Cerebellar nuclear complex (tissue), 1 donor: ENCODE measurements at places on chromosomes 13 and 19.

DNA sequence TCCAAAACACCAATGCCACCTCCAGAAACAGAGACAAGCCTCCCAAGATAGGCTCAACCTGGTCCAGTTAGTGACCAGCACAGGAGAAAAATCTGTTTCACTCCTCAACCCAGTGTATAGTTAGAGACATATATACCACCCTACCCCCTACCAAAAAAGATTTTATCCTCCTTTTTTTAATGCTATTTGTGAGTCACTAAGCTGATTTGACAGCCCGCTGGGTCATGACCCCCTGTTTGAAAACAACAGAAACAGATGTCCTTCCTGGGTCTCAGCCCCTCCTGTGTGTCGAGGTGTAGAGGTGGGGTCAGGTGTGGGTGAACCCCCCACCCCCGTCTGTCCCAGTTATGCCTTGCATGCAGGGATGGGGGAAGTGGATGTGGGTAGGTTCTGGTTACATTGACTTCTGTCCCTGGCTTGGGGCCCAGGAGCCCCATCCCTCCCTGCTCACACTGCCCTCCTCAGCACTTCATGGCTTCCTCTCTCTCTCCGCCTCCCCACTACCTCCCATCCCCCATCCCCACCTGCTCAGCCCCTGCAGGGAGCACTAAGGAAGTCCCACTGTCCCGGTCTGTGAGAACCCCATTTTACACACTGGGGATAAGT, 14.0 kb upstream of the TOMM40 start:
- no peak for DNase-seq

GRCh38 chr13:111508902-111509509, 188.6 kb downstream of the TEX29 start:
- DNase-seq: no peak

DNA sequence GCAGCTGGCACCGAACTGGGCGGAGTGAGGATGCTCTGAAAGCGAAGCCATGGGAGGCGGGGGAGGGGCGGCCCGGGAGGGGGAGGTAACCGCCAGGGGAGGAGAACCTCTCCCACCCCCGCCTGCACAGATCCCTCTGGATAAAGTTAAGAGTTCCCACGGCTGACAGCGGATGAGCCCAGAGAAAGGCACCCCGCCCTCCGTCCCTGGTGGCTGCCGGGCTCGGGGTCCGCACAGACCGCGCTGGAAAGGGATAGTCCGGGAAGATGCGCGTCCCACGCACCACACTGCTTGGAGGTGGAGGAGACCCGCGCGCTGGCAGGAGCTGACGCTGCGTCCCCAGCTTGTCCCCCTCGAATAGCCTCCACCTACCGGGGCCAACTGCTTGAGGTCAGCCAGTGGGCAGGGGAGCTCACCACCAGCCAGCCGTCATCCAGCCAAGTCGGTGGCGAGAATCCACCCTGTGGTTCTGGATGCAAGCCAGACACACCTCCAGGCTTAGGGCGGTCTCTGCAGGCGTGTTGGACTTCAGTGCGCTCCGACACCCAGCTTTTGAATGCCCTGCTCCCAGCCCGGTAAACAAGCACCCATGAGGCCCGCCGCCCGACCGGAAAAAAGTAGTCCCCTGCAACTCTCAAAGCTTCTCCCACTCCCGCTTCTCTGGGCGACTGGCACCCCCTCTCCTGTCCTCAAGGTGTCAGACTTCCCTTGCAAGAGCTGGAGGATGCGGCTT, at the start of gene TRPC4:
Gene TRPC4 (minus strand): TSS at position 17 of the 733 bp plus-strand sequence. CDS start 86,439 bp downstream, outside the sequence.
- no peak for DNase-seq

- DNase-seq: no peak
Measured at GRCh38 chr19:37165635-37166034, 6.9 kb downstream of the ZNF585A start.

DNA sequence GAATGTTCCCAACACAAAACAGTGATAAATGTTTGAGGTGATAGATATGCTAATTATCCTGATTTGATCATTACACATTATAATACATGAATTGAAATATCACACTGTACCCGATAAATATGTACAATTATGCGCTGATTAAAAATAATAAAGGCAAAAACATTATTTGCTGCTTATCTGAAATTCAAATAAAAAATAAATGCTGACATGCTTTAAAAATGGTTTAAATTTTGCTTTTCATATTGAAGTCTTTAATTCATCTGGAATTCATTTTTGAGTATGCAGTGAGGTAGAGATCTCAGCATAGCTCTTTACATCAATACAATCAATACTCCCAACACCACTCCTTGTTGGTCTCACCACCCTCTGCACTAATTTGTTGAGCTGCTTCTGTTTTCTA, 330.8 kb downstream of the NALCN start:
- DNase-seq: no peak

DNA sequence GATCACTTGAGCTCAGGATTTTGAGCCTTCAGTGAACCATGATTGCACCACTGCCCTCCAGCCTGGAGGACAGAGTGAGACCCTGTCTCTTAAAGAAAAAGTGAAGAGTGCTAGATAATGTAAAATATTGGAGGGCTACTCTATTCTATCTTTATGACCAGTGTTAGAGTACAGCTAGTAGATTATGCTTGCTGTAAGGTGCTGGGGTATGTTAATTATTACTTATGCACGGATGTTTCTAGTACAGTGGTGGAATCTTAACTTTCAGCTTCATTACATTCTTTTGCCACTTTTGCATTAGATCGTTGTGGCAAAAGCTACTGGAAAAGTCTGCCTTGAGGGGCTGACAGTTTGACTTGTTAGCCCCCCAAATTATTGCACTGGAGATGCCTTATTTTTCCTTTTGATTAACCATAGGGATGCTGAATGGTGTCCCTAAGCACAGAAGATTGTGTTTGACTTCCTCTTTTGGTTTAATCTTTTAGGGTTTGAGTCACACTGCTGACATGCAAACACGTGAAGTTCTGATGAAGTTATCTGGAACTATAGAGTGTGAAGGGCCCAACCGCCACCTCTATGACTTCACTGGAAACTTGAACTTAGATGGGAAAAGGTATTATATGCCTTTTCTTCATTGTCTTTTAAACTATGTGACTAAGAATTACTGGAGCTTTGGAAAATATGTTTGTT, 169.8 kb downstream of the ATP8A2 start:
- no peak for DNase-seq

GRCh38 chr19:3296446-3296845, 69.9 kb upstream of the NFIC start:
- no peak for DNase-seq

DNA sequence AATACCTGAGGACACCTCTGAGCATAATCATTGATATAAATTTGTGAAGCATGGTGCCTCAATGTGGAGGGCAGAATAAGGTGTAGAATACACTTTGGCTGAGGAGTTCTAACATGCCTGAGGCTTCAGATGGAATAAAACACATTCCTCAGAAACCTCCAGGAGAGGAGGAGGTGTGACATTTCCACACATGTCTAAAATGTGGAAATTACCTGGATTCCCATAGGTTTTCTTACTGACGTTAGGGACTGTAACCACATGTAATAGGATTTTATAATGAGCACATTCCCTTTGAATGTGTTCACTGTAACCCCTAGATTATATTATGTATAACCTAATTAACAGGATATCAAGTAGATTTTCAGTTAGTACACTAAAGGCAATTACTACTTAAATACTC, 226.1 kb downstream of the TDRD3 start:
- no peak for DNase-seq

DNA sequence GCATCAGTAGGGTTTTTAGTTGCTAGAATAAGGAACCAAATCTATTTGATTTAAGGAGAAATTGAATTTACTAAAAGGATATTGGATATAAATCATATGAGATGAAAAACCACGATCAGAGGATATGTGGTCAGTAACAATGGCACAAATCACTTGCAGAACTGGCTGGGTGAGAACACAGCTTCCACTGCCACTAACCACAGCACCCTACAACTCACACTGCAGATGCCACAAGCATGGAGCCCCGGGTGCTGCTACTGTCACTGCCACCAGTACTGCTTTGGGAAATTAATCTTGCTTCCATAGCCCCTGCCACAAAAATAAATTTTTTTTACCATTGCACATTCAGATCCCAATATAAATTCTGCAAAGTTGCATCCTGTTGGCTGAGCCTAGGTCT, 40.6 kb upstream of the KLF12 start:
- DNase-seq: no peak

- DNase-seq: no peak
Measured at GRCh38 chr13:90591260-90591926, 756.1 kb upstream of the MIR17HG start.

DNA sequence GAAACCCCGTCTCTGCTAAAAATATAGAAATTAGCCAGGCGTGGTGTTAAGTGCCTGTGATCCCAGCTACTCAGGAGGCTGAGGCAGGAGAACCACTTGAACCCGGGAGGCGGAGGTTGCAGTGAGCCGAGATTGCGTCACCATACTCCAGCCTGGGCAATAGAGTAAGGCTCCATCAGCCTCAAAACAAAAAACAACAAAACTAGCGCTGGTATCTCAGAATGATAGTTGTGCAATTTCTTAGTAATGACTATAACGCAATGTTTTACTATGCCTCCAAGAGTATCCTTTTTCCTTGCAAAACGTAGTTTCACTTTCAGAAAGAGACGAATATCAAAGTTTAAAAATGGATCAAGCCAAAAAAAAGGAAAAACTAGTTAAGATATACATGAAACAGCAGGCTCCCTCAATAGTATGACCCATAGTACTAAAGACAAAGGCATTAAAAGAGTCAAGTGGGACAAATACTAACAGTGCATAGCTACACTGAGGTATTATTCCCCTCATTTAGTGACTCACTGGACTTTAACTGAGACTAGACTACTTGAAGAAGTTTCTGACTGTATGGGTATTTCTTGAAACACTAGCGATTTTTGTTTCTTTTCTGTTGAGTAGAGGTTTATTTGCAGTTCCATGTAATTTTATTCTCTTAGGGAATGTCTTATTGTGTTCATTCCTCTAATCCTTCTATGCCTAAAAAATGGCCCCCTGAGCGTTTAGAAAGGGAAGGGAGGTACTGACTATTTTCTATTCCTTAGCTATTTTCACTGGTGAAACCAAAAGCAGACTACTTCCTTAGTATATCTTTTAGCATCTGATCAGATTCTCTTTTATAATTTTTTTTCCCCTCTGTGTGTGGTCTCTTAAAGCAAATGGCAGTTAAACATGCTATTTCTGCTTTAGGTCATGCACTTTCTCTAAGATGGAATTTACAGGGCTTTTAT, 10.4 kb upstream of the ITM2B start:
- DNase-seq: no peak

DNA sequence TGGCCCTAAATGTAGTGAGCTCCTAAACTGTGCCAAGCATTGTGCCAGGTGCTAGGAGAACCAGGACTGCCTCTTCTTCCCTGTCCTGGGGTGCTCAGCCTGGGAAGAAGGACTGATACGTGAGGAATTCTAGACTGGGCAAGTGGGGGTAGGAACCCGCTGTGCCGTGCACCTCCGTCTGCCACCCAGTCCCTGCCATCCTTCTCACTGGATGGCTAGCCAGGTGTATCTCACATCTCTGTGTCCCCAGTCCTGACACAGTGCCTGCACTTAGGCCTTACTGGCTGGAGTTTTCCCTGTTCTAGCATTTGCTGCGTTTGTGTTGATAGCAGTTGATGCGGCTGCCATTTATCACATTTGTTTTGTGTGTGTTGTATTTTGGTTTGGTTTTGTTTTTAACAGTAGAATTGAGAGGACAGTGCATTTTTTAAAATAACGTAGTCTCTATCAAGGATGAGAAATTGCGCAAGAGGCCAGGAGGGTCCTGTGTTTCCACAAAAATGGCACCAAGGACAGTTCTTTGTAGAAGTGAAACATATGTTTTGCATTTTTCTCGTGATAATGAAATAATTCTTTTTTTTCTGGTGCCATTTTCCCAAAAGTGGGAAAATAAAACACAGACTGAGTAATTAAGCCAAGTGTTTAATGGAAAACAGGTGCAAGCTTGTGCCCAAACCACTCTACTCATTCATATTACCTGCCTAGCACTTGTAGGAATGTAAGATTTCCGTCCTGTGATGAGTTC, 4.7 kb upstream of the GPR183 start:
- no peak for DNase-seq

GRCh38 chr13:78762825-78763224, 103.9 kb upstream of the OBI1 start:
- no peak for DNase-seq

- no peak for DNase-seq
Measured at GRCh38 chr19:18793144-18794028, 2.3 kb upstream of the COMP start.

GRCh38 chr13:22082030-22082429, 411.2 kb downstream of the FGF9 start:
- no peak for DNase-seq

- no peak for DNase-seq
Measured at GRCh38 chr19:55319785-55320184, 5.4 kb downstream of the TMEM150B start.

- DNase-seq: no peak
Measured at GRCh38 chr19:19201697-19202630, 1.2 kb downstream of the NR2C2AP start.

DNA sequence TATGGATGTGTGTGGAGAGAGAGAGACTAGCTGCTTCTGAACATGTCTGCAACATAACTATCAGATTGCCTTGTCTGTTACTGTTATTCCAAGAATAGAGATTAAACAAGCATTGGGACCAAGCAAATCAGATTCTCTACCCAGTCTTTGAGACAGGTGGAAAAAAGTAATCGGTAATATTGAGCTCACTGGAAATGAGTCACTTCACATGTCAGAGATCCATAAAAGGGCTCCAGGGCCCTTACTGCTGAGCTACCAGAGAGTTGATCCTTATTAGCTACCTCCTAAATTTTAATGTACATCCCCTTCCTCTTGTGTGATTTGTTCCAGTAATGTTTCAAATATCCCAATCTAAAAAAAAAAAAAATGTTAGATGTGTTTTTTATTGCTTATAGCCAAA, 2118.0 kb downstream of the PCDH9 start:
- DNase-seq: no peak

- no peak for DNase-seq
Measured at GRCh38 chr19:31334849-31335624, 14.2 kb downstream of the TSHZ3 start.

- no peak for DNase-seq
Measured at GRCh38 chr13:33168321-33168960, 117.1 kb downstream of the STARD13 start.

DNA sequence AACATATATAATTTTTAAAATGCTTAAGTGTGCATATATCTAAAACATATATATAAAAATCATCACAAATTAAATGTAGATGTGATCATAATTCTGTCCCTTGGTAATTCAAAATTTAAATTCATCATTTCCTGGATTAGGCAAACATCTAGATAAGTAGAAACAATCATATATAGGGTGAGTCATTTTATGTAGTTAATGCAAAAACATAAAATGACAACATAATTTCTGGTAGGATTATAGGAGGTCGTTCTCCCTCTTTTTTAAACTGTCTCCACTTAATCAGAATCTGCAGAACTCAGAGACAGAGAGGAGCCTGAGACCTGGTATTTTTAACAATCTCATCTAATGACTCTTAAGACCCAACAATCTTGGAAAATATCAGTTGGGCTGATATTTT, 333.4 kb downstream of the KCTD12 start:
- DNase-seq: no peak

- no peak for DNase-seq
Measured at GRCh38 chr19:34994286-34994642, 5.9 kb upstream of the GRAMD1A start.
